ENCODE measurements at places on chromosomes 3 and 15. TPM values are rescaled to one million over a fixed set of nuclear protein-coding genes. Genes with fewer than 3 reads are reported as not detected.

AMT gene
- total RNA-seq = 0.53 TPM

CKMT1B gene
- total RNA-seq = not detected

ROBO2 gene
- 0.42 TPM for total RNA-seq

SKOR1 gene
- total RNA-seq = 0.07 TPM

RTP1 gene
- total RNA-seq = not detected

SLC51B gene
- total RNA-seq = not detected

Data from pulmonary artery endothelial cell (primary cell).